ENCODE measurements at places on chromosomes 6 and 20.

DNA sequence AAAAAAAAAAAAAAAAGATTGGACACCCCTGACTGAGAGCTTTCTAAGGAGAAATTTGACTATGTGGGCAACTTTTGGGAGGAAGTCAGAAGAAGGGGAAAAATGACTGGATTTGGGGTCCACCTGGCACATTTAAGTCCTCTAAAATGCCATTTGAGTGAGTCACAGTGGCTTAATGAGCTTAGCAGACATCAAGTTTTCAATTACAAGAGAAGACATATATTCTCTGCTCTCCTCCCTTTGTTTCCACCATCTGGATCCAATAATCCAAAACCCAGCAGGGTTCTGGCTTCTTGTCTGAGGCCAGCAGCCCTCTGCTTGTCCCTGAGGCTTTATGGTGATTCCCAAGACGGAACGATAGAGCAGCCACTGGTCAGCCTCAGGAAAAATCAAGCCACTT is 6.9 kb downstream of the PI3 start:
- H3K27ac ChIP-seq = no peak overlapping the region
- H3K4me1 ChIP-seq = no peaks in the 10 kb centered on the region

DNA sequence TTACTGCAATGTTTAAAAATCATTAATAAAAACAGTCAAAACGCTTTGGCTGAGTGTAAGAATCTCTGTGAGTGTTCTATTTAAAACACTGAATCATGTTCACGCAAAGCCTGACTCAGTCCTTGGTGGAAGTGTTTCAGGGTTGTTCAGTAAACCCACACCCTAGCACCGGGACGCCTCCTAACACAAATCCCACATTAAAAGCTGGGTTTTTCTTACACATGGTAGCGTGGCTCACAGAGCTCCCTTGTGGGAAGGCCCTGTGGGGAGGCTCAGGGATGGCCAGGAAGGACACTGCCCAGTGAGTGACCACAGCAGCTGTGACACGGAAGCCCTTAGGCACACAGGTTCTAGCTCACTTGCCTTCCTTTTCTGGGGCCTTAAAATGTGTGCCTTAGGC is 80.2 kb downstream of the GMPR start:
- H3K27me3 ChIP-seq = no peaks in the 10 kb centered on the region
- peak overlapping the region; percentile 84 for H3K27ac ChIP-seq
- H3K4me1 ChIP-seq = peaks cover 67% of the 10 kb centered on the region

DNA sequence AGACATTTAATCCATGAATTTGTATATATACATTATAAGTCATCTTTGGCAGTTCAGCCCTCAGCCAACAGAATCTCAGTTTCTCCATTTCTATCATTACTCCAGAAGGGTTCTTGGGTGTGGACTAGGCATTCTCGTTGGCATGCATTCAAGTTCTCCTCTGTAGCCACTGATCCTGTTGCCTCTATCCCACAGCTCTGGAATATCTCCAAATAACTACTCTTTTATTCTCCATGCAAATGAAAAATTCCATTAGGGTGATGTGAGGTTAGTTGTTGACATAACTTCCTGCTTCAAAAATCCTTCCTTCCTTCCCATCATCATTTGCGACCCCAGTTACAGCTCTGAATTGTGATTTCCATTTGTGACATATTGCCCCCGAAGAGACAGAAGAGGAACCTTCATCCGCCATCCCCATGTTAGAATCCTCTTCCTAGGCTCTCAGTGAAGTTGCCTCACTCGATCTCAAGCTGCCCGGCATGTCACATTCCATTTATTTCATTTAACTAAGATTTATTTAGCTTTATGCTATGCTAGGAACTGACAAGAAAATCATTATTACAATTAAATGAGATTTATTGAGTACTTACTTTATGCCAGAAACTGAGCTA is 93.7 kb upstream of the EDN1 start:
- no peaks in the 10 kb centered on the region for H3K36me3 ChIP-seq
- H3K4me1 ChIP-seq = no peaks in the 10 kb centered on the region
- H3K4me3 ChIP-seq = no peak overlapping the region
- H3K27me3 ChIP-seq = no peaks in the 10 kb centered on the region

DNA sequence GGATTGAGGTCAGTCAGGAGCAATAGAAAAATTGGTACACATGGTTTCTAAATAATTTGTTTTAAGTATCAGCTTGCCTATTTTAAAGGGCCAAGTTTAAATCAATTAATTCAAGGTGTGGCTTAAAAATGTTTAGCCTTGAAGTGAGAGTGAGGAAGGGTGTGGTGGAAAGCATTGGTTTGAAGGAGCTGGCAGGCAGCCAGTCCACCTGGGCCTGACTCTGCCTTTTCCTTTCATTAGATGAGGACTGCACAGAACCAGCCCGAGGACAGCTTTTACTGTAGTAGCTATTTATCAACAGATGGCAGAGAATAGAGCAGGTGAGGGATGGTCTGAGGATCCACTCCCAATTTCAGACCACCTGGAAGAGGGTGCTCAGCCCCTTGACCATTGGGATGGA is 42.4 kb downstream of the DHX35 start:
- H3K27me3 ChIP-seq = no peaks in the 10 kb centered on the region
- peaks cover 94% of the 10 kb centered on the region for H3K36me3 ChIP-seq

DNA sequence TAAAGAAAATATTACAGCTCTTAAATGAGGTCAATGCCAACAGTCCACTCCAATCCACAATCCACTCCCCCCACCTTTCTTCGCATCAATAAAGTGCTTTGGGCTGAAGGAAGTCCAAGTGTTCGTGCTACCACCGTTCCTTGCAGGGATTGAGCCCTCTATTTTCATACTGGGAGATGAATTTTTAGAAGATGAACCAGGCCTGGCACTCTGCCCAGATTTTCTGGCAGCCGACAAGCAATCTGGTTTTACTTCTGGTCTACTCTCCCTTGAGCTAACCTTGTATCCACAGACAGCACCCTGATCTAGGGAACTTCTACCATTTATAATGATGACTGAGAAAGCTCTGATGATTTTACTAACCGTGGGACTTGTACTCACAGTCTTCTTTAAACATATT is 72.3 kb downstream of the BTBD9 start:
- no peaks in the 10 kb centered on the region for H3K4me1 ChIP-seq
- H3K4me3 ChIP-seq = no peak overlapping the region
- peak; percentile 66 for DNase-seq
- no peaks in the 10 kb centered on the region for H3K36me3 ChIP-seq
- no peaks in the 10 kb centered on the region for H3K27me3 ChIP-seq

DNA sequence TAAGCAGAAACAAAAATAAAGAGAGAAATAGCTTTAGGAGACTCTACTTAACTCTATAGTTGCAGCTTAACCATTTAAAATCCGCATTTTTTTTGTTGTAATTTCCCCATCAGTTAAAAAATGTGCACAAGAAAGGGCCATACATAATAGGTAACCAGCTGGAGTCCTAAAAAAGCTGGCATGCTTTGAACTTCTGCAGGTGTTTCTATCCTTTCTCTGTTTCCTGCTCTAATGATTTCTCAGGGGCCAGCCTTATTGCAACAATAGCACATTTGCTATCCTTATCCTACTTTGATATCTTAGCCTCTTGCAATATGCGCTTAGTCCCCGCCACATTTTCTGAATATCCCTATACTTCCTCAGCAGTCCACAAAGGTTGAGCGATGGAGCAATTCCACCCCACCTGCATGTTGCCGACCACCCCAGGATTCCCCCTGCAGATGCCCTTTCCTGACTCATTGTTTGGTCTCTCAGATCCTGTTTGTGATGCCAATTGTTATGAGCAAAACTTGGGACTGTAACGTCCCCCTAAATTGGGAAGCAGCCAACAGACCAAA is 48.5 kb downstream of the TRIM27 start:
- no peak overlapping the region for H3K4me3 ChIP-seq
- no peaks in the 10 kb centered on the region for H3K36me3 ChIP-seq
- H3K4me1 ChIP-seq = no peaks in the 10 kb centered on the region

- no peaks in the 10 kb centered on the region for H3K36me3 ChIP-seq
- peak overlapping the region; percentile 98 for H3K4me3 ChIP-seq
- peaks cover 26% of the 10 kb centered on the region for H3K4me1 ChIP-seq
- H3K27me3 ChIP-seq = no peaks in the 10 kb centered on the region
These were observed 534 bp upstream of the AKIRIN2 start for GRCh38 chr6:87702589-87702945.

- no peaks in the 10 kb centered on the region for H3K4me1 ChIP-seq
- H3K36me3 ChIP-seq = no peaks in the 10 kb centered on the region
- H3K27ac ChIP-seq = peak overlapping the region; percentile 89
- no peaks in the 10 kb centered on the region for H3K27me3 ChIP-seq
These were observed 77.2 kb downstream of the BACH2 start for GRCh38 chr6:90219209-90219985.

GRCh38 chr6:7138921-7139358 is 31.2 kb downstream of the RREB1 start:
- H3K4me3 ChIP-seq = no peak overlapping the region
- DNase-seq = no peak
- H3K27me3 ChIP-seq = no peaks in the 10 kb centered on the region
- H3K4me1 ChIP-seq = no peaks in the 10 kb centered on the region
- peak overlapping the region; percentile 82 for H3K27ac ChIP-seq
- no peaks in the 10 kb centered on the region for H3K36me3 ChIP-seq

- no peak for DNase-seq
- H3K4me3 ChIP-seq = no peak overlapping the region
These were observed 50.2 kb downstream of the GFRA4 start for GRCh38 chr20:3612795-3613572.

GRCh38 chr6:4828187-4828698 is 52.0 kb downstream of the CDYL start:
- no peaks in the 10 kb centered on the region for H3K36me3 ChIP-seq
- no peak overlapping the region for H3K27ac ChIP-seq
- no peaks in the 10 kb centered on the region for H3K4me1 ChIP-seq
- DNase-seq = no peak

Data from right atrium auricular region (tissue), 2 donors.